Activated naive CD8-positive, alpha-beta T cell treated with anti-CD3 and anti-CD28 coated beads, Interleukin-2, amount 10 ng/mL, durations not matched to agents 7 days and 5 days (primary cell): ENCODE measurements at places on chromosomes 7 and 10. TPM values are rescaled to one million over a fixed set of nuclear protein-coding genes. Genes with fewer than 3 reads are reported as not detected.

Gene ZNF425
- total RNA-seq, result 1.4 TPM

Gene C7orf33
- not detected for total RNA-seq

Gene SDK1
- 0.25 TPM for total RNA-seq

Gene NOLC1
- 78.3 TPM for total RNA-seq

Gene ANAPC16
- total RNA-seq, result 89.8 TPM

Gene CDHR1
- total RNA-seq, result 3.5 TPM

Gene IFIT2
- total RNA-seq, result 18.5 TPM

Gene NEUROG3
- not detected for total RNA-seq

Gene CYP3A4
- total RNA-seq, result not detected

Gene ARL5B
- total RNA-seq, result 10.8 TPM

Gene NPFFR1
- total RNA-seq, result 0.03 TPM

Gene MACC1
- 0.34 TPM for total RNA-seq

Gene ABHD11
- 24.7 TPM for total RNA-seq

Gene AGMO
- total RNA-seq, result not detected

Gene SERPINE1
- 0.51 TPM for total RNA-seq

Gene ECHDC3
- 1.6 TPM for total RNA-seq

Gene ETV1
- total RNA-seq, result 0.44 TPM

Gene PCLO
- not detected for total RNA-seq

Gene MRC1
- total RNA-seq, result 1.7 TPM

Gene CYP2C19
- not detected for total RNA-seq

Gene CNOT4
- 24.4 TPM for total RNA-seq

Gene ITIH5
- total RNA-seq, result not detected

Gene SPDYE17
- not detected for total RNA-seq

Gene TEX47
- total RNA-seq, result not detected

Gene CUZD1
- 3.0 TPM for total RNA-seq

Gene STN1
- 53.7 TPM for total RNA-seq

Gene TUBB8
- not detected for total RNA-seq

Gene CFAP43
- 0.25 TPM for total RNA-seq

Gene ARMC3
- not detected for total RNA-seq

Gene TDRD1
- 0.20 TPM for total RNA-seq

Gene PNLIPRP3
- not detected for total RNA-seq

Gene GSTO2
- total RNA-seq, result 1.4 TPM

Gene GPR141
- total RNA-seq, result not detected

Gene CAMK2B
- not detected for total RNA-seq

Gene FAM25G
- total RNA-seq, result not detected

Gene KEL
- 0.94 TPM for total RNA-seq

Gene PRKCQ
- total RNA-seq, result 61.8 TPM

Gene NODAL
- not detected for total RNA-seq
